ENCODE measurements at places on chromosomes 3 and 15.

GRCh38 chr3:194647747-194648146, 14.5 kb upstream of the TMEM44 start:
- no peak for DNase-seq

- no peak for DNase-seq
Measured at GRCh38 chr3:13746385-13746784, 133.5 kb downstream of the WNT7A start.

DNA sequence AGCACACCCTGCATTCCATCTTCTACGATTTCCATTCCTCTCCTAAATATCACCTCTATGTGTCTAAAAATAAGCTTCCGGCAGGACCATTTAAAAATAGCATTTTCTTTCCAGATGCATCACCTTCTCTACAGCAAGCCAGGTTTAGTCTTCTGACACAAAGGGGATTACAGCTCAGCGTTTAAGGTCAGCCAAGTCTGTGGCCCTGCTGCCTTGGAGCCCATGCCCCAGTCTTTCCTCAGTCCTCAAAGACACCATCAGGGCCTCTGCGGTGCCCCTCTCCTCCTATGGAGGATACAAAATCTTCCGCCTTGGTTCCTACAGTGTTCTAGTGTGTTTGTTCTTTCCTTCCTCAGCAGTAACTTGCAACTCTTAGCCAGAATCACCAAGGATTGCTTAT, 3.8 kb downstream of the SELENOS start:
- DNase-seq: no peak

DNA sequence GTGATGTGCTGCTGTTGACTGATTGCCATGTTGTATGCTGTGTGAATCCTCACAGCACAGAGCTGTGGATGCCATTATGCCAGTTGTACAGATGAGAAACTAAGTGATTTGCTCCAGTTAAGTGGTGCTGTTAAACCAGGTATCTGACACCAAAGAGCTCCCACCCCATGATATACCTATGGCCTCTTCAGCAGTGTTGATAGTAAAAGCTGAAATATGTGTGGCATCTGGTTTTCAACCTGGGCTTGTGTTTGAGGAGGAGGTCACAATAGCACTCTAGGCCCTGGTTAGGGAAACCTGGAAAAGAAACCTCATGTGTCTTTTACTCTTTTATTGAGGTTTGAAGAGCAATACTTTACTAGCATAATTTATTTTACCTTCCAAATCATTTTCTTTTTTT, 21.4 kb downstream of the RAD54L2 start:
- no peak for DNase-seq

DNA sequence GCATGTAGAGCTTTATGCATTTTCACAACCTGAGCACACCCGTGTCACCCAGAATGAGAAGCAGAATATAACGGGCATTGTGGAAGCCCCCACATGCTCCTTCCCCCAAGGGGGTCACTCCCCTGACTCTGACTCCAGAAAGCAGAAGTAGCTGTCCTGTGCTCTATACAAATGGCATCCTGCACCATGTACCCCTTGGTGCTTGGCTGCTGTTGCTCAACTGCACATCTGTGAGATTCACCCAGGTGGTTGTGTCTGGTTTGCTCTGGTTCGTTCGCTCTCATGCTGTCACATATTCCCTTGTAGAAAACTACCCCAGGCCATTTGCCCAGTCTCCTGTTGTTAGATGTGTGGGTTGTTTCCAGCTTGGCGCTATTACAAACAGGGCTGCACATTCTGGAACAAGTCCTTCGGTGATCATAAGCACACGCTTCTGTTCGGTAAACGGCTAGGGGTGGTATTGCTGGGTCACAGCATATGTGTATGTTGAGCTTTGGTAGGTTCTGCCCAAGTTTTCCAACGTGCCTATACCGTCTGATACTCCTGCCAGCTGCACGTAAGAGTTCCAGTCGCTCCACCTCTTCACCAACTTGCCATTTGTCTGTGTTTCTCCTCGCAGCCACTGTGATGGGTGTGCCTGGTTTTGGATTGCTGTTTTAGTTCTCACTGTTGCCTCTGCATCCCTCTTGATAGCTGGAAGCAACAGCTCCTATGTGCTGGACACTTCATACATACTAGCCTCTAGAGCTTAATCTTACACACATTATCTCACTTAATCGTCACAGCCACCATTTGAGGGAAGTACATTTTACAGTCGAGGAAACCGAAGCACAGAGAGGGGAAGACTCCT, 65.4 kb upstream of the SLC6A6 start:
- DNase-seq: no peak

DNA sequence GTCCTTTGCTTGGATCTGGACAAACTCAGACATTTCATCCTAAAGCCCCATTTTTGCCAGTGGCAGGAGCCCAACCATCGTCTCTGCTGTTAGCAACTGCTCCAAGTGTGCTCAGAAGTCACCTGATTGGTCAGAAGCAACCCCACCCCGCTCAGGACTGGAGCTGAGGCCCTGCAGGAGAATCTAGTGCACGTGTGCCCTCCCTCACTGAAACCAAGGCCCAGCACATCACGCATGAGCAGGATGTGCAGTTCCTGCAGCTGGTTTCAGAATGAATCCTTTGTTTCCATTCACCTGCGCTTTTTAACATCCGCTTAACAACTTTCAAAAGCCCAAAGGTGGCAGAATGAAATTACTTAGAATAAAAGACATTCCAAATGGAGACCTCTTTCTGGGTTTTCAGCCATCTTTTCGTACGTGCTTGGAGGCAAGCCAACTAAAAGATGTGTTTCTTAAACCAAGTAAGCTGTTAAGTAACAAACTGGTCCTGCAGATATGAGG, 81.2 kb downstream of the SRGAP3 start:
- DNase-seq: peak; percentile 49

- no peak for DNase-seq
Measured at GRCh38 chr3:153257673-153258351, 95.8 kb downstream of the RAP2B start.

DNA sequence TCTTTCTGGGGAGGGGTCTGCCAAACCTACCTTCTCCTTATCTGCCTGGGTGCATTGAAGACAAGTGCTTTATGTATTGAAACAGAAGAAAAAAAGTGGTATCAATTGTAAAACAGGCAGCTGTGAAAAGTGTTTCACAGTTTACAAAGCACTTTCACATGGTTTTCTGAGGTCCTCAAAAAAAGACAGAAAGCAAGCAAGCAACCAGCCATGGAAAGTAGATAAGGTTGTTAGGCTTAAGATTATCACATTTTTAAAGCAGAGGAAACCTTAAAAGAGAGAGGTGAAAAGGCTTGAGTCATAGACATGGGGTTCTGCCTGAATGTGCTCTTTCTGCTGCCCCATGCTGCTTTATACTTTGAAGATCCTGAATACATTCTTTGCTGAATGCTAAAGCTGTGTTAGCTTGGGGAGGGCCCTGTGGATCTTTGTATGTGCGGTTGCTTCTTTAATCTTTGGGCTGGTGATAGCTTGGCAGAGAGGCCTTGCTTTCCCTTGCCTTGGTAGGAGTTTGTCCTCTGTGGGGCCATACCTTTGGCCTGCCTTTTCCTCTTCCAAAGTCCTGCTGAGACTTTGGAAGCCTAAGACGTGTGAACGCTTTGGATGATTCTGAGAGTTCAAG, 2.6 kb downstream of the SMAD3 start:
- no peak for DNase-seq

- no peak for DNase-seq
Measured at GRCh38 chr3:171465763-171466162, 5.6 kb upstream of the TNIK start.

DNA sequence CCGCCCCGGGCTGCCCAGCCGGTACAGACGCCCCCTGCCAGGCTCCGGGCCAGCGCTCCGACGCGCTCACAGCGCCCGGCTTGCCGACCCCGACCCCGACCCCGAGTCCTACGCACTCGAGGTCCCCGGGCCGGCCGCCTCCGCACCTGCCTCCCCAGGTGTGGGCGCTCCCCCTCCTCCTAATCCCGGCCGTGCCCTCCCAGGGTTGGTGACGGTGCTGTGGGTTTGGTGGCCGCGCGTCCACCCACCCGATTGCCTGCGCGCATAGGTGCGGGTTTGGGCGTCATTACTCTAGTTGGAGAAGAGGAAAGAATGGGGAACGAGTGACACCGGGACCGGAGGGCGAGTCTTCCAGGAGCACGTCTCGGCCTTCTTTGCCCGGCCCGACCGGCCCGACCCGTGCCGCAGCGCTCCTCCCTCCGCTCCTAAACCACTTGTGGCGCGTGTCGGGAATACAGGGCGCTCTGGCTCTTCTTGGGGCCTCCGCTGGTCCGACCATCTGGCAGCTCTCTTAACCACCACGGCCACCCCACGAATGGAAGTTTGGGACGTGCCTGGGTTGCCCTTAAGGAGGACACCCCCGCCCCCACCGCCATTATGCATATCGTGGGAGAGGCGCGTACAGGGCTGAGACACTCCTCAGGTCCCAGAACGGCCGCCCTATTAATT, 810 bp upstream of the THRB start:
- DNase-seq: no peak

- DNase-seq: no peak
Measured at GRCh38 chr3:108283989-108284388, 12.4 kb upstream of the HHLA2 start.

- DNase-seq: no peak
Measured at GRCh38 chr3:117919621-117920020, 1115.0 kb downstream of the IGSF11 start.

DNA sequence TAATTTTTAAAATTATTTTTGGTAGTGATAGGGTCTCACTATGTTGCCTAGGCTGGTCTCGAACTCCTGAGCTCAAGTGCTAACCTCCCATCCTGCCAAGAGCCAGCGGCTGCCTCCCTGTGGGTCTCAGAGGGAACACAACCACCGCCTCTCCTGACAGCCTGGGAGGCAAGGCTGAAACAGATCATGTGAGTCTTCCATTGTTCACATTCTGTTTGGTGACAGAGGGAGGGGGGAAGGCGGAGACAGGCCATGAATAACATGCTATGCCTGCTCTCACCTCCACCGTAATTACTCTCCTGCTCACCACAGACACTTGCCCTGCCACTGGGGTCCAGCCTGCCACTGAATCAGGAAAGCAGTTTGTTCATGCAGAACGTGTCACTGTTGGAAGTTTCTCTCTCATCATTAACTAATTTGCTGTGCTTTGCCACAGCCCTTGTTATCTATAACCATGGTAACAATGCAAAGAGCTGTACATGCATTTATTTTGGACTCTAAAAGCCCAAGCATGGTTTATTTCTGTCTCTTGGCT, 78.4 kb upstream of the RASGRF1 start:
- no peak for DNase-seq

GRCh38 chr15:36831904-36832287, 252.5 kb downstream of the CDIN1 start:
- no peak for DNase-seq

- peak; percentile 14 for DNase-seq
Measured at GRCh38 chr15:74174219-74174957, 878 bp downstream of the ISLR start.

GRCh38 chr3:51340989-51341636, 44.0 kb upstream of the MANF start:
- no peak for DNase-seq

DNA sequence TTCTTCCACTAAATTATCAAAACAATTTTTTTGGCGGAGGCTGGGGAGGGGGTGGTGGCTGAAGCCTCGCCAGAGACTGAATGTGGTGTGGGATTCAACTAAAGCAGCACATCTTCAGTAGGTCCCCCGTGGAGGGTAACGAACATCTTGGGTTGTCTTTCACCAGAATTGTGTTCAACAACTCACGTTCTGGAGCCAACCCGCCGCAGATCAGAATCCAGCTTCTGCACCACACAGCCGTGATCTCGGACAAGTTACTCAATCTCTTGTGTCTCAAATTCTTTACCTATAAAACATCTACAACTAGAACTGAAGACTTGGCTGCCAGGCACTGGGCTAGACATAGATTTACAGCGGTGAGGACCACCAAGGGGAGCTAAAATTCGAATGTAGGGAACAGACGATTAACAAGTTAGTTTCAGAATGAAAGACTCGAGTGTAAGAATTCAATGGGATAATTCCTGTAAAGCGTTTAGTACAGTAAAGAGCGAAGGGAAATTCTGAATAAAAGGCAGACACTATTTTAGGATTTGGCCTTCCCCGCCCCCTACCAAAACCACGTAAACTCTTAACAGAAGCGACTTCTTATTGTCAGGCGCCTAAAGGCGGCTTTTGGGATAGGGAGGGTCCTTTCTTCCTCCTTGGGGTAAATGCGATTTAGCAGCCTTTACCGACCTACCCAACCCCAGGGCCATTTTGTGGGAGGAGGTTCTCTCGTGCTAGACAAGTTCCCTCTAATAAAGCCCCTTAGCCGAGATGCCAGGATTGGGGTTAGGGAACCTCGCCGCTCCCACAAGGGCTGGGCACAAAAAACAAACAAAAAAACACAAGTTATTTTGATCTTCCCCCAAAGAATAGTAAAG, 697 bp upstream of the RAB5A start:
- no peak for DNase-seq

- no peak for DNase-seq
Measured at GRCh38 chr3:79820089-79820488, 52.3 kb upstream of the ROBO1 start.
